HAP-1 (cell line): ENCODE measurements at places on chromosomes 13 and 19.
A peak's percentile ranks its signal among the peaks of the same experiment; 100 is the strongest.

DNA sequence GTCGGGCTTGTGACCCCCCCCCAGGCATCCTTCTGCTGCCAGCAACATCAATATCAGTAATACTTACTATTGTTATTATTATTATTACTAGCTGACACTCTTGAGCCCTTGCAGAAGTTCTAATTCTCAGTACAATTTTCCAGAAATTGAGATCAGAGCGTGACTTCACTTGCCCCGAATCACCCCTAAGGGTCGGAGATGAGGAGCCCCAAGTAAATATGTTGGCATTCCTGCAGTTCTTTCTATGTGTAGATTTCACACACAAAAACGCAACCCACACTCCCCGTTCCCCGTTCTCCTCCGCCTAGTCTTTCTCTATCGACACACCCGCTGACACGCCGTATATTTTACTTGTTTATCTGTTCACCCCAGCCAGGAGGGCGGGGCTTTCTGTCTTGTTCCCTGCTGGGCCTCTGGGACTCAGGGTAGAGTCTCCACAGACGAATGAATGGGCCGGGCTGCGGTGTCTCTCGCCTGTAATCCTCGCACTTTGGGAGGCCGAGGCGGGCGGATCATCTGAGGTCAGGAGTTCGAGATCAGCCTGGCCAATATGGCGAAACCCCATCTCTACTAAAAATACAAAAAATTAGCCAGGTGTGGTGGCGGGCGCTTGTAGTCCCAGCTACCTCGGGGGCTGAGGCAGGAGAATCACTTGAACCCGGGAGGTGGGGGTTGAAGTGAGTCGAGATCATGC lies 14.7 kb downstream of the TLE5 start:
- DNase-seq = peak; percentile 78

GRCh38 chr19:23254141-23254910 lies 4.1 kb upstream of the ZNF724 start:
- DNase-seq = peak; percentile 51

- DNase-seq = no peak
These were observed 182.4 kb downstream of the GPC6 start for GRCh38 chr13:93409001-93409400.

DNA sequence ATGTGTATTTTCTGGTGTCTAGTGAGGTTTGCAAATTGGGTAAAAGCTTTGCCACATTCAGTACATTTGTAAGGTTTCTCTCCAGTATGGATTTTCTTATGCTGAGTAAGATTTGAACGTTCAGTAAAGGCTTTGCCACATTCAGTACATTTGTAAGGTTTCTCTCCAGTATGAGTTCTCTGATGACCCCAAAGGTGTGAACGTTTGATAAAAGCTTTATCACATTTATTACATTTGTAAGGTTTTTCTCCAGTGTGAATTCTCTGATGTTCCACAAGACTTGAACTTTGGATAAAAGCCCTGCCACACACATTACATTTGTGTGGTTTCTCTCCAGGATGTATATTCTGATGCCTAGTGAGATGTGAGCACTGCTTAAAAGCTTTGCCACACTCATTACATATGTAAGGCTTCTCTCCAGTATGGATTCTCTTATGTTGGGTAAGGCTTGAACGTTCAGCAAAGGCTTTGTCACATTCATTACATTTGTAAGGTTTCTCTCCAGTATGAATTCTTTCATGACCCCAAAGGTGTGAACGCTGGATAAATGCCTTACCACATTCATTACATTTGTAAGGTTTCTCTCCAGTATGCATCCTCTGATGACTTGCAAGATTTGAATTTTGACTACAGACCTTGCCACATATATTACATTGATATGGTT lies 17.4 kb downstream of the ZNF677 start:
- DNase-seq = no peak

GRCh38 chr13:25806264-25806974 lies 245.4 kb downstream of the SHISA2 start:
- no peak for DNase-seq

DNA sequence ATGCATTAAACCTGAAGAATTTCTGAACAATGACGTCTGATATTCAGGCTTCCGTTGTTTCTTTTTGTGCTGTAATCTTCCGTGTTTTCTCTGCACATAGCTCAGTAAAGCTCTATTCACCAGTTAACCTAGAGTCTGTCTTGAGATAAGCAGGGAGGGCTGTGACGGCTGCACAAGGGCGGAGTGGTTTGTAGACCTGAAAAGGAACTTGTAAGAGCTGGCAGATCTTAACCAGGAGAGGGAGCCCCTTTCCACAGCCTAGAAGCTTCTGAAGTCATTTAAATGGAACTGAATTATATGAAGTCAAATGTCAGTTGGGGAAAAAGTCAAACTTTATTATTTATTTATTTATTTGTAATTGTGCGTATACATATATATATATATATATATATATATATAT lies 27.5 kb downstream of the DPRX start:
- no peak for DNase-seq
